ENCODE measurements at places on chromosomes 2 and 18.

- no peak for DNase-seq
- H3K27me3 ChIP-seq: no peaks in the 10 kb centered on the region
- H3K27ac ChIP-seq: no peak overlapping the region
- no peaks in the 10 kb centered on the region for H3K4me1 ChIP-seq
These were observed 233.4 kb upstream of the SIX3 start for GRCh38 chr2:44707945-44708660.

DNA sequence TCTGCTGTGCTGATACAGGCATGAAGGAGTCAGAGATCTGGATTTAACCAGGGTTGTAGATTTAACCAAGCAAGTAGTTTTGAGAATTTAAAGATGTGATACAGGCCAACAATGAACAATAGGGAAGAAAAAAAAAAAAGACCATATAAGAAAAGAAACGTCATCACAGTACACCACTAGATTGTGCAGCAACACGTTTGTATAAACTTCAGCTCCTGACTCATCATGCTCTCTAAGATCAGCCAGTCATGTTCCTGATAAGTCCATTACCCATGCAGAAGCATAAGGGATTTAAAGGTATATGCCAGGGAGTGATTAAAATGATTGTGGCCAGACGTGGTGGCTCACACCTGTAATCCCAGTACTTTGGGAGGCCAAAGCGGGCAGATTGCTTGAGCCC, 22.3 kb upstream of the ERICH2 start:
- H3K36me3 ChIP-seq: no peaks in the 10 kb centered on the region
- no peak overlapping the region for H3K4me3 ChIP-seq
- no peaks in the 10 kb centered on the region for H3K4me1 ChIP-seq
- no peaks in the 10 kb centered on the region for H3K27me3 ChIP-seq
- DNase-seq: no peak

DNA sequence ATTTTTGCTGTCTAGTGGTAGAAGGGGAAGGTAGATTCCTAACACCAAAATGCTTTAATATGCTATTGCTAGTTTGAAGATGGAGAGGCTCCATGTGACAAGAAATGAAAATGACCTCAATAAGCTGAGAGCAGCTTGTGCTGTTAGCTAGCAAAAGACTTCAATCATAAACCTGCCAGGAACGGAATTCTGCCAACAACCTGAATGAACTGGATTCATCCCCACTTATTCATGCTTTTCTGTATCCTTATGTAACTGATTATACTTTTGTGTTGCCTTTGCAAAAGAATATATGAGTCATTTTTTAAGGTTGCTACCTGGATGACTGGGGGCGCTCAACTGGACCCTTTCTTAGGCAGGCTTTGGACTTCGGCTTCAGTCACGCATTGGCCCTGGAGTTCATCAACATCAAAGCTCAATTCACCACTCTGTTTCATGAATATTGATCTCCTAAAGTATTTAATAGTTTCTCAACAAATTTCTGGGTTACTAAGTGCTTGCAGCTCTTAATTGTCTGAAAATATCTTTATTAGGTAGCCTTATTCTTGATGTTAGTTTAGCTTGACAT, 97.5 kb upstream of the KCNJ3 start:
- no peaks in the 10 kb centered on the region for H3K36me3 ChIP-seq
- no peak for DNase-seq
- no peaks in the 10 kb centered on the region for H3K4me1 ChIP-seq
- no peaks in the 10 kb centered on the region for H3K27me3 ChIP-seq

GRCh38 chr2:69692424-69692823, 48.9 kb upstream of the AAK1 start:
- no peak overlapping the region for H3K4me3 ChIP-seq
- H3K27ac ChIP-seq: no peak overlapping the region
- DNase-seq: no peak
- H3K36me3 ChIP-seq: no peaks in the 10 kb centered on the region
- no peaks in the 10 kb centered on the region for H3K27me3 ChIP-seq
- peaks cover 28% of the 10 kb centered on the region for H3K4me1 ChIP-seq

GRCh38 chr2:126655500-126656430, at the start of gene GYPC:
TSS of gene GYPC (plus strand) at chr2:126656158. CDS start at chr2:126656264, 106 bp downstream.
- H3K4me1 ChIP-seq: peaks cover 55% of the 10 kb centered on the region
- H3K27me3 ChIP-seq: no peaks in the 10 kb centered on the region
- H3K4me3 ChIP-seq: peak within 1 kb of the TSS; percentile 71

DNA sequence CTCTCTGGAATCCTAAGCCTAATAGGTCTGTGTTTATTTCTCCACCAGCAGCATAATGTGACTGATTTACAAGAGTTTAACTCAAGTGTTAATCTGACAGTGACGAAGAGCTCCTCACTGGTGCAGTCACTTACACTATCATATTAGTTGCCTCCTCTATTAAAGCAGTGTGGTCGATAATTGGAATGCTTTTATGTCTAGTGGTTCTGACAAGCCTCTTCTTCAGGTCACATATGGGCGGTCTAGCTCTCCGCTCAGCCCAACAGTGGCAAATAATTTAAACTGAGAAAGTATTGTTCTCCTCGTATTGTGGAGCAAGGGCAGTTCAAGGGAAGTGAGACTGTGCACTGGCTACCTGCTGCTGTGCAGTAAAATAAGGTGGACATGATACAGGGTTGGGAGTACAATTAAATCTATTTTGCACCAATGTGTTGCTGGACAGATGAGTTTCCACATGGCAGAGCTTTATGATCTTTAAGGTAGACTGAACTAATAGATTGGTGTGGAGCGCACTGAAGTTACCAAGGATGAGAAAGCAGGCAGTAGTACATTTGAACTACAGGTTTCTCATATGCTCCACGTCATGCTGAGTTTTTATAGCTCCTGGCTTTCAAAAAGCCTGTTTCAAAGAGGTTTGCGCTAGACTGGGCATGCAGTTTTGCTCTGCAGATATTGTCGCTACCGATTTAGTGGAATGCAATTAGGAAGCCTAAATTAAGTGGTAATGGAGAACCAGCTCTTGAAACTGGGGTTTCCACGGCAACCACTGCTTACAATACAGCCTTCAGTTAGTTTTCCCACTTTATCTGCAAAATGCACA, 151.7 kb upstream of the POU3F3 start:
- H3K4me3 ChIP-seq: no peak overlapping the region
- no peaks in the 10 kb centered on the region for H3K4me1 ChIP-seq
- no peaks in the 10 kb centered on the region for H3K27me3 ChIP-seq
- H3K27ac ChIP-seq: no peak overlapping the region

DNA sequence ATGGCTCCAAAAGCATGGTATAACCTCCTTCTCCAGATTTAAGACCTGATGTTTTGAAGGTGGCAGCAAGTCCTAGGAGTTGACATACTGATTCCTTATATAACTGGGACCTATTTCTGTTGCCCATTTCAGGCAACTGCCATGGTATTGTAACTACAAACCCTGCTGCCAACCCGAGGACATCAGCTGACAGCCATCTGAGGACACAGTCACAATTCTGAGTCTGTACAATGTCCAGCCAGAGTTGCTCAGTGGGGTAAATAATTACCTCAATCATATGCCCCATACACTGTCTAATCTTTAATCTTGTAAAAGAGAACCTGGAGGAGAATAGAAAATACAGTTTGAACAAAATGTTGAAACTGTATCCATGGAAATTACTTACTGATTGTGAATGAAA, 8.7 kb upstream of the GAREM2 start:
- H3K4me3 ChIP-seq: no peak overlapping the region
- H3K4me1 ChIP-seq: no peaks in the 10 kb centered on the region
- peak; percentile 4 for DNase-seq
- H3K36me3 ChIP-seq: no peaks in the 10 kb centered on the region
- H3K27ac ChIP-seq: no peak overlapping the region

GRCh38 chr2:216195565-216196029, 86.4 kb downstream of the XRCC5 start:
- no peaks in the 10 kb centered on the region for H3K27me3 ChIP-seq
- DNase-seq: no peak
- H3K27ac ChIP-seq: no peak overlapping the region
- no peak overlapping the region for H3K4me3 ChIP-seq
- H3K4me1 ChIP-seq: no peaks in the 10 kb centered on the region

- no peak overlapping the region for H3K4me3 ChIP-seq
- H3K4me1 ChIP-seq: no peaks in the 10 kb centered on the region
- no peak overlapping the region for H3K27ac ChIP-seq
- H3K36me3 ChIP-seq: no peaks in the 10 kb centered on the region
- no peak for DNase-seq
- H3K27me3 ChIP-seq: no peaks in the 10 kb centered on the region
These were observed 126.2 kb downstream of the FSHR start for GRCh38 chr2:49028101-49028500.

GRCh38 chr2:103963146-103963725, 890.7 kb upstream of the POU3F3 start:
- H3K27ac ChIP-seq: no peak overlapping the region
- no peak for DNase-seq
- H3K27me3 ChIP-seq: no peaks in the 10 kb centered on the region
- H3K36me3 ChIP-seq: no peaks in the 10 kb centered on the region
- H3K4me3 ChIP-seq: no peak overlapping the region

DNA sequence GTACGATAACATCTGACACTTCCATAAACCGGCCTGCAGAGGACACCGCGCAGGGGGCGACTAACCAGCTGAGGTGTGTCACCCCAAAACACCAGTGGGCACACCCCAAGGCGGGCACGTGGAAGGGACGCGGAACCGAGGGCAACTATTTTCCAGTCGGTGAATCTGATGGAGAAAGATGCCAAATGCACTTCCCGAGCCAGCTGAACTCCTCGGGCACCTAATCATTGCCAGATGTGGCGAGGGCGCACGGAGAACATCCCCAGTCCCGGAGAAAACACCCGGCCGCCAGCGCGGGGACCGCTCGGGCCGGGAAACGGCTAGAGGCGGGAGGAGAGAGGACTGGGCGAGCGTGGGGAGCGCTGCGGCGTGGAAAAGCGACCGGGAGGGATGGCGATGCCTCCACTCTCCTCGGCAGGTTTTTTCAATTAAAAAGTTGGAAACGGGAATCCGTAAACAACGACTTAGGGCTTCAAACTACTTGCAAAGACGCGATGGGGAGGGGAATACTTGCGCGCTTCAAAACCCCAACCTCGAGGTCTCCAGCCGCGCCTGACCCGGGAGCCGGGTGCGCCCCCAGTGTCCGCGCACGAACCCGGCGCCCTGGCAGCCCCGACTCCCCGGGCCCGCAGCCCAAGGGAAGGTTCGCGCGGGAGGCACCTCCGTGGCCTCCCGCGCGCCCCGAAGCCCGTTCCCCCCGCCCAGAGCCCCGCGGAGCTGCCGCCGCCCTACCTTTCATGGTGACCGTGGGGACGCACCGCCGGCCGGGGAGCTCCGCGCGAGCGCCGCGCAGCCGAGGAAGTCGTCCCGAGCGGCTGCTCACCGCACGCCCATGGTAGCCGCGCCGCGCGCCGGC, 497 bp downstream of the COLEC12 start:
- H3K27me3 ChIP-seq: peaks cover 19% of the 10 kb centered on the region
- H3K4me1 ChIP-seq: peaks cover 34% of the 10 kb centered on the region
- DNase-seq: no peak
- H3K4me3 ChIP-seq: peak overlapping the region; percentile 64
- no peaks in the 10 kb centered on the region for H3K36me3 ChIP-seq

GRCh38 chr2:73968357-73968937, 16.3 kb upstream of the TET3 start:
- H3K27ac ChIP-seq: no peak overlapping the region
- DNase-seq: no peak
- no peaks in the 10 kb centered on the region for H3K27me3 ChIP-seq
- H3K4me3 ChIP-seq: no peak overlapping the region

DNA sequence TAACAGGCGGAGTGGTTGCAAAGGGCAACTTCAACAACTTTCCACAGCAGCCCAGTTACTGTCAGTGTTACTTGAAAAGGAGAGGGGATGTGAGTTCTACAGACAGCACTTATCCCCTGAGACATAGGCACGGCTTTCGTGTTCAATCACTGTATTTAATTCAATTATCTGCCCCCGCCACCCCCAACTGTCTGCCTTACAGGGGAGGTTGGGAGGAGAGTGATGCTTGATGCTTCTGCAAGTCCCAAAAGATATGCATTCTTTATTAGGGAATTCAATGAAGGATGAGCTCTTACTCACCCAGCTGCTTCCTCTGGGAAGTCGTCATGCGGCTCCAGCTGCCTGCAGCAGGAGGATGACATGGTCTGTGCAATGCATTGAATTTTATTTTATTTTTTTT, 639.9 kb downstream of the DCC start:
- H3K27me3 ChIP-seq: no peaks in the 10 kb centered on the region
- H3K36me3 ChIP-seq: no peaks in the 10 kb centered on the region
- no peak overlapping the region for H3K27ac ChIP-seq
- no peak overlapping the region for H3K4me3 ChIP-seq
- DNase-seq: no peak

- H3K4me3 ChIP-seq: no peak overlapping the region
- no peaks in the 10 kb centered on the region for H3K27me3 ChIP-seq
- no peak overlapping the region for H3K27ac ChIP-seq
These were observed 415.2 kb upstream of the KCNH7 start for GRCh38 chr2:163253621-163254285.

GRCh38 chr18:44817831-44818473, 137.3 kb downstream of the SETBP1 start:
- H3K27ac ChIP-seq: no peak overlapping the region
- no peak overlapping the region for H3K4me3 ChIP-seq
- no peak for DNase-seq
- no peaks in the 10 kb centered on the region for H3K36me3 ChIP-seq
- H3K4me1 ChIP-seq: peaks cover 8% of the 10 kb centered on the region

DNA sequence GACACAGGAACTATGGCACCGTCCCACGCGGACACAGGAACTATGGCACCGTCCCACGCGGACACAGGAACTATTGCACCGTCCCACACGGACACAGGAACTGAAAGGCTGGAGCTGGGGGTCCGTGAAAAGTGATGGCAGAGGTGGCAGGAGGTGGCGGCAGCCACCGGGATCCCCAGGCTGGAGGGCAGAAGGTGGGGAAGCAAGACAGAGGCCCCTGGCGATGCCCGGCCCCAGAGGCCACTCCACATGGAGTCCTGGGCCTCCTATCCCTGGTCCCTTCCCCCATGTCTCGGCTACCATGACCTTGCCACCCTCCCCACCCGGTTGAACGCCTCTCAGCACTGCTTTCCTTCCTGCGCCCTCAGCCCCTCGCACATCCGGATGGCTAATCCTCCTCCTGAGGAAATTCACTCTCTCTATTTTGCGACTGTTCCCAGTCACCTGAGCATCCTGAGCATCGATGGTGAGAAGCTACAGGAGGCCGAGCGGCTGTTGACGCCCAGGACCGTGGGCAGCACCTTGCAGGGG, 181.4 kb downstream of the TMEM18 start:
- H3K4me1 ChIP-seq: no peaks in the 10 kb centered on the region
- H3K4me3 ChIP-seq: no peak overlapping the region
- no peaks in the 10 kb centered on the region for H3K36me3 ChIP-seq
- peaks cover 8% of the 10 kb centered on the region for H3K27me3 ChIP-seq
- no peak overlapping the region for H3K27ac ChIP-seq

- no peaks in the 10 kb centered on the region for H3K36me3 ChIP-seq
- no peak for DNase-seq
- H3K4me3 ChIP-seq: no peak overlapping the region
- no peaks in the 10 kb centered on the region for H3K27me3 ChIP-seq
These were observed 8.8 kb downstream of the RALB start for GRCh38 chr2:120261387-120262006.

DNA sequence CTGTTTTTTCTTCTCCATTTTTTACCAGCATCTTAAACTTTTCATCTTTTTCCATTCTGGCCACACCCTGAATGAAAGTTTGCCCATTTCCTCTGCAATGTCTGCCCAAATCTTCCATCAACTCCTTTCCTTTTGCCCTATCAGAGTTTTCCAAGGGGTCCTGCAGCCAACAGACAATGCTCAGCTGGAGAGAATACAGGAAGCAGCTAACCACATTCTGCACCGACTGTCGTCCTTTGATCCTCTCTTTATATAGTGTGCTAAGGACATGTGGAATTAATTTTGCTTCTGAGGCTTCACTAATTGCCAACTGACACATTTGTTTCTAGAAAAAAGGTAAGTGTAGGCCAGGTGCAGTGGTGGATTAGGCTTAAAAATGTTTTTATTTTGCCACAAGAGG, 50.5 kb upstream of the DLX2 start:
- no peak overlapping the region for H3K27ac ChIP-seq
- no peak for DNase-seq
- H3K4me1 ChIP-seq: no peaks in the 10 kb centered on the region
- no peaks in the 10 kb centered on the region for H3K36me3 ChIP-seq
- H3K4me3 ChIP-seq: no peak overlapping the region
